ENCODE measurements at places on chromosomes 5 and 9.

- no peak for DNase-seq
These were observed 120.3 kb downstream of the NREP start for GRCh38 chr5:111636736-111637135.

DNA sequence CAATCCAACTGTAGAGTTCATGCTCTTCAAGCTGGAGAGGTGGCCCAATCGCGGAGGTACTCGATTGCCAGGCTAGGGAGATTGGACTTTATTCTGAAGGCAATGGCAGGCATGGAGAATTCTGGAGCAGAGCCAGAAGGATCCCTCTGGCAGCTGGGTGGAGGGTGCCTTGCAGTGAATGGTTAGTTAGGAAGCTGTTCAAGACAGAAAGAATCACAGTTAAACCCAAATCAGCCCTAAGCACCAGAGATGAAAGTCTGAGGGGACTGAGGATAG is 182.4 kb downstream of the RGS3 start:
- DNase-seq = no peak

DNA sequence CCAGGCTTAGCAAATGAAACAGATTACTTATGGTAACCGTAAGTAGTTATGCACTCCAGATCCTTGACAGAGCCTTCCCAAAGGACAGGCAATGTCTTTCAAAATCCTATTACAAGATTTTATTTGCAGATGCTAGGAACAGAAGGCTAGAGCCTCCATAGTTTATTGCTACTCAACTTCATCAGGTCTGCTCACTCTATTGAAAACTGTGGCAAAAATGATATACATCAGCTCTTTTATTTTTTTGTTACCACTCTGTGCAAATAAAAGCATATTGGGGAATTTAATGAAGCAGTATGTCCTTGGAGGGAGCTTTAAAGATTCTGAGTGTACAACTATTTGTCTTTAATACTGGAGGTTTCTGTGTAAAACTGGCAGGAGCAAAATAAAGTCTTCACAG is 46.5 kb downstream of the SLC44A1 start:
- peak; percentile 83 for DNase-seq

GRCh38 chr5:149299451-149300054 is 27.9 kb downstream of the AFAP1L1 start:
- no peak for DNase-seq

GRCh38 chr5:154015071-154015693 is 23.5 kb downstream of the FAM114A2 start:
- DNase-seq = no peak

DNA sequence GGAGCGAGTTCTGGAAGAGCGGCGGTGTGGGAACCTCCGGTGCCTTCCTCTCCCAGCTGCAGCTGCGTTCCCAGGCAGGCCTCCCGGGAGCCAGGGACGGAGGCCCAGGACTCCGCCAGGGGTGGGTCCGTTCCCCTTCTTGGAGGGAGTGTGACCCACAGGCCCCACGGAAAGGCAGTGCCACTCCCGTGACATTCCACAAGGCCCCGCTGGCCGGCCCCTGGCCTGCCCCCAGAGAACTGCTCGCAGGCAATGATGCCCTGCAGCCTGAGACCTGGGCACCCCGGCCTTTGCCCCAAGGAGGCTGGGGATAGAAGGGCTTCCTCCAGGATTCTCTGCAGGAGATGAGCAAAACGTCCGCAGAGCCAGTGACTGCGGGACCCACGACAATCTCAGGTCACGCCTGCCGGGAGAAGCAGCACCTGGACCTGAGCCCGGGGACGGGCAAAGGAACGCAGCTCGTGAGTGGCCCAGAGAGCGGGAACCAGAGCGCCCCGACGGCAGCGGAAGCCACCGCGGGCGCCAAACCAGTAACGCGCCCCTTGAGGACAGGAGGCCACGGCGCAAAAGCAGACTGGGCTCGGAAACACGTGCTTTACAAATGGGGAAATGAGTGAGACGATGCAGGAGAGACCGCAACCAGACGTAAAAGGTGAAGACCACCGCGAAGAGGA is 9.3 kb downstream of the OBP2B start:
- no peak for DNase-seq

DNA sequence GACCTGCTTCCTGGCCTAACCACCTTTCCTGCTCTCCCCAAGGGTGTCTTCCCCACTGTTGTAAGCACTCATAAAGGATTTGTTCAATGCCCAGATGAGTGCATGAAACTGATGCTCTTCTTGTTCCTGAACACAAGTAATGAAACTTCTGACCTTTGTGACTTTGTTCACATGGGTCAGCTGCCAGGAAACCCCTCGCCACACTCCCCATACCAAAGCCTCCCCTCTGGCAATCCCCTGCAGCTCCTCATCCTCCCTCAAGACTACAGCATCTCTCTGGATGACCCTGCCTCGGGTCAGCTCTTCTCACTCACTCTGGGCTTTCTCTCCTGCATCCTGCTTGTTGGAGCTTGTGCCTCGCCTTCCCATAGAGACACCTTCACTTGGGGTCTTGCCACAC is 72.2 kb upstream of the SPTLC1 start:
- DNase-seq = no peak

GRCh38 chr9:110814159-110814558 is 145.6 kb downstream of the MUSK start:
- no peak for DNase-seq

- DNase-seq = peak; percentile 36
These were observed 119.6 kb upstream of the NFIB start for GRCh38 chr9:14433351-14434157.

DNA sequence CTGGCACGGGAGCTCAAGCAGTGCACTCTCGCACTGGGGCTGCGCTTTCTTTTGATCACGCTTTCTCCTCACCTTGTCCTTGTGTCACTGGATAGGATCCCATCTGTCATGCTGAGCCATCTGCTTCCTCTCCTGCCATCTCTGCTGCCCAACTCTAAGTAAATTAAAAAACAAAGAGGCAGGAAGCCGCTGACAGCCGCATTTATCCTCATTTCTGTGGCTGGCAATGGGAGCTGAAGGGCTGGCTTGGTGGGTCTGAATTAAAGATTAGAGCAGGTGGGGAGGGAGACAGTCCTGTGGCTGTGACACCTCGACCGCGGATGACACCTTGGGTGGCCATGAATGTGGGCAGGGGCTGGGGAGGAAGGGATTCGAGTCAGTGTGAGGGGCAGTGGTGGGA is 159.2 kb upstream of the ALDH1B1 start:
- DNase-seq = peak; percentile 58

- DNase-seq = no peak
These were observed 35.5 kb downstream of the VAV2 start for GRCh38 chr9:133956520-133957076.

- DNase-seq = peak; percentile 43
These were observed 141.0 kb downstream of the GADD45G start for GRCh38 chr9:89745601-89746376.

DNA sequence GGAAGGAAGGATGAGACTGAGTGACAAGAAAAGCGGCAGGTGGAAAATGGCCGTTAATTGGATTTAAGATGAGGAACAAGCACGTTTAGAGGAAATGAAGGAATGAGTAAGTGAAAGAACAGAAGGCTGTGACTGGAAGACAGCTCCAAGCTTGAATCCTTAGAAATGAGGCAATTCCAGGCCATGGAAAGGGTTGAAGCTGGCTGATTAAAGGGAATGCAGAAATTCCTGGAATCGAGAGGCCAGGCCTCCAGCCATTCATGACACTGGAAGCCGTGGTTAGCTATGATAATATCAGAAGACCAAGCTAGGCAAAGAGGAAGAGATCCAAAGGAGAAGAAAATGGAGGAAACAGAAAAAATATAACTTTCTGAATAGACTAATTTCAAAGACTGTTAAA is 84.2 kb downstream of the ARL15 start:
- DNase-seq = no peak

All from NCI-H524 (cell line).